C1 segment of cervical spinal cord (tissue), 14 donors: ENCODE measurements at places on chromosomes 2 and 18.

DNA sequence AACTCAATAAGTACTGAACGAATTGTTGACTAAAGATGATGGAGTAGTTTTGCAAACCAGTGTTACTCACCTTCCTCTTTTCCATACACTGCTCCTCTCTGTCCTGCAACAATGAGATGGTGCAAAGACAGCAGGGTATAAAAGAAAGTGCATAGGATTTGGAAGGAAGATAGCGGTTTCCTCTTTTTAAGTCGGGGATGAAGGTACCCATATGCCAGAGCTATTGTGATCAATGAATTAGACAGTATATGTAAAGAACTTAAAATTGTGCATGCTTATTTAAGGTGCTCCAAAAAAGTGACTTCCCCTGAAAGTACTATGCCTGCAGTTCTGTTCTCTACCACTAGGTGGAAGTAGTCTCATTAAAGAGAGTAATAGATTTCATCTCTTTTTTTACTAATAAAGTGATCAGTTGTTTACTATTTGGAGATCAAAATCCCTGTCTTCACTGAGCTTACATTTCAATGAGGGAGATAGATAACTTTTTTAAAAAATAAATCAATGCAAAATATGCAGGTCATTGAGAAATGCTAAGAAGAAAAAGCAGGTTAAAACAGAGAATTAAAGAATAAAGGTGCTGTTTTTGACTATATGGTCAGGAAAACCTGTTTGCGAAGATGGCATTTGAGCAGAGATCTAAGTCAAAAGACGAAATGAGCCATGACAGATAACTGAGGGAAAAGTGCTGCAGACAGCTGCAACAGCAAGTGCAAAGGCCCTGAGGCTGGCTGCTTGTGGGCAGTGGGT is 339.7 kb upstream of the SLC14A2 start:
- no peak for DNase-seq

- no peak for DNase-seq
Observed at GRCh38 chr18:47772374-47773248, 157.8 kb downstream of the SMAD2 start.

- no peak for DNase-seq
Observed at GRCh38 chr2:235538981-235539380, 45.1 kb downstream of the AGAP1 start.

DNA sequence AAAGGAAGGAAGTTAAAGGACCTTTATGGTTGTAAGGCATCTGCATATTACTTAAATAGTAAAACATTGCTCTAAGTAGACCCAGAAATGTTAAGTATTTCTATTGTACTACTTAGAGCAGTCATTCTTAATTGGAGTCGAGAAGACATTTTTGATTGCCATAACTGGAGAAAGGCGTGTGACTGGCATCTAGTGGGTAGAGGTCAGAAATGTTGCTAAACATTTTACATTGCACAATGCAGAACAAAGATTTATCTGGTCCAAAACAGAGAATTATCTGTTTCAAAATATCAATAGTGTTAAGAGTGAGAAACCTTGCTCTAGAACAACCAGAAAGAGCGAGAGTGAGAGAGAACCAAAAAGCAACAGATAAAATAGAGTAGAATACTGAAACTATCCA is 23.3 kb upstream of the ROCK1 start:
- DNase-seq, result no peak

DNA sequence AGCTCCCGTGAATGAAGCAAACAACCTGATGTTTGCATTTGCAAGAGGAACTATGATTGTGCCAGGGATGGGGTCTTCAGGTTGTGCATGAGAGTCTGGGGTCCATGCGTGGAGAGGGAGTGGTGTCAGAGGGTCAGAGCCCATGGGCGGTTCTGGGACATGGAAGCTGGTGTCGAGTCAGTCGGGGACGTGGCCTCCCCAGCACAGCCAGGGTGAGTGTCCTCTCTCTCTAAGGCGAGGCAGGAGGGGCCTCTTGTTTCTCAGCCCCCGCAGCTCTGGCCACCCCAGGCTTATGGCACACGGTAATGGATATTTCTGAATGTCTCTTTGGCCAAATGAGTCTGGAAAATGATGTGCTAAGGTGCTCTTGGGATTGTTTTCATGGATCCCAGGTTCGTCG is 118.6 kb downstream of the RTP5 start:
- no peak for DNase-seq

DNA sequence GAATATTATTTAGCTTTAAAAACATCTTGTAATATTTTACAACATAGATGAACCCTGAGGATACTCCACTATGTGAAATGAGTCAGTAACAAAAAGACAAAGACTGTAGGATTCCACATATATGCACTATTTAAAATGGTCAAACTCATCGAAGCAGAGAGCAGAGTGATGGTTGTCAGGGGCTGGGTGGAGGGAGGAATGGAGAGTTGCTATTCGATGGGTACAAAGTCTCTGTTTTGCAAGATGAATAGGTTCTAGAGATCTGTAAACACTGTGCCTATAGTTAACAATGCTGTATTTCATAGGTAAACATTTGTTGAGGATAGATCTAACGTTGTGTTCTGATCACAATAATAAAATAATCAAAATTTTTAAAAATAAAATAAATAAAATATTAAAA is 1675.9 kb upstream of the CELF4 start:
- no peak for DNase-seq
